Activated CD4-positive, alpha-beta T cell treated with anti-CD3 and anti-CD28 coated beads, Interleukin-2, Interleukin-4, amounts not matched to agents 100 ng/mL and 50 ng/mL, durations not matched to agents 16 hours and 8 hours (primary cell): ENCODE measurements at places on chromosomes 5 and 9.

- no peak for DNase-seq
These were observed 415.2 kb upstream of the TRPC7 start for GRCh38 chr5:136780518-136780917.

DNA sequence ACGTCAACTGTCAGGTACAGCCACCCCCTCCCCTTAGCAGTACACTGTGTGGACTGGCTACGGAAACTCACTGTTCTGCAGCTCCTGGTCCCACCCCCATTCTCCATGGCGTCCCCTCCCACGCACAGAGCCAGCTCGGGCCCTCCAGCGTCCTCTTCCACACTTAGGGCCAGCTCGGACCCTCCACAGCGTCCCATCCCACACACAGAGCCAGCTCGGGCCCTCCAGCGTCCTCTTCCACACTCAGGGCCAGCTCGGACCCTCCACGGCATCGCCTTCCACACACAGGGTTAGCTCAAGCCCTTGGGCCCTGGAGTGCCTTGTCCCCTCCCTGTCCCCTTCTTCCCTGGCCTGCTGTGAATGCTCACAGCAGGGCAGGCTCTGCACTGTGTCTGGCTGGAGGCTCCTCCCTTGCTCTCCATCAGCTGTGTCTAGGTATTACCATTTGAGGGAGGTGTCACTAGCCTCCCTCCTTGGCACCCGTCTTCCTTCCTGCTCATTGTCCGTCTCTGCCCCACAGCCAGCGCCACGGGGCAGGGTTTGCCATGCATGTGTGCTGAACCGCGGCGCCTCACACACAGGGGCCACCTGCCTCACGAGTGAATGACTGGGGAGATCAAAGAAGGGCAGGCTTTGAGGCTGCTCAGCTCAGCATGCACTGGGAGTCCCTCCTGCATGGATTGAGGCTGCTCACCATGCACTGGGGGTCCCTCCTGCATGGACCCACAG is 78.5 kb upstream of the CACNA1B start:
- DNase-seq, result no peak

- peak; percentile 84 for DNase-seq
These were observed 117.4 kb downstream of the GCNT1 start for GRCh38 chr9:76576344-76576743.

- no peak for DNase-seq
These were observed 12.9 kb downstream of the MYORG start for GRCh38 chr9:34363619-34364351.

DNA sequence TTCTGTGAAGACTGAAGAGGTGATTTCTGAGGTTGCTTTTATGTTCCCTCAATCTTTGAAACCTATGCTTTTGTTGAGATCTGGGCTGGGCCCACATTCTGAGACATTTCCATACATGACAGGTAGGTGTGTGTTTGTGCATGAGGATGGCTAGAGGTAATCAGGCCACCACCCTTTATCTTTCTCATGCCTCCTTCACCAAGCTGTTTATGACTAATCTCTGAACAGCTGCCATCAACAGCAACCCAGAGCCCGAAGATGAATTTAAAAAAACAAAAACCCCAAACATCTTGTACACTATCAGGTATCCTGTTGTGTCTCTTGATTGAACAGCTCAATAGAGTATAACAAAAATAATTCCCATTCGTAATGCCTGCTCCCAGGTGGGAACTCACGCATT is 12.6 kb upstream of the C5orf46 start:
- DNase-seq, result no peak

DNA sequence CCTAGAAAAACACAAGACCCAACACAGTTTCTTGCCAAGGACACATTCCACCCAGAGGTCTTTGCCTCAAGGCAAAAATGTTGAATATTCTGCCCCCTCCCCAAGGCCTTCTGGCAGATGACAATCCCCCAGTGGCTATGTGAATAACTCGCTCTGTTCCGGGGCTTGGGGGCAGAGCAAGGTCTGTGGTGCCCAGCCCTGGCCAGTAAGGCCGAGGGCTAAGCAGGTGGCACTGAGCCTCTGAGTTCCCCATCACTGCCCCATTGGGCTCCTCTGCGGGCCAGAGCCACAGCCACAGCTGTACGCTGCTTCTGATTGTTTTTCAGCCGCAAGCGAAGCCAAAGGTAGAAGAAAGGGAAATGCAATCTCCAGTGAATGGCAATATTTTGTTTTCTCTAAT is 567.9 kb downstream of the CCDC171 start:
- DNase-seq, result no peak
